CD4-positive, alpha-beta memory T cell (primary cell): ENCODE measurements at places on chromosomes 12 and 14.

DNA sequence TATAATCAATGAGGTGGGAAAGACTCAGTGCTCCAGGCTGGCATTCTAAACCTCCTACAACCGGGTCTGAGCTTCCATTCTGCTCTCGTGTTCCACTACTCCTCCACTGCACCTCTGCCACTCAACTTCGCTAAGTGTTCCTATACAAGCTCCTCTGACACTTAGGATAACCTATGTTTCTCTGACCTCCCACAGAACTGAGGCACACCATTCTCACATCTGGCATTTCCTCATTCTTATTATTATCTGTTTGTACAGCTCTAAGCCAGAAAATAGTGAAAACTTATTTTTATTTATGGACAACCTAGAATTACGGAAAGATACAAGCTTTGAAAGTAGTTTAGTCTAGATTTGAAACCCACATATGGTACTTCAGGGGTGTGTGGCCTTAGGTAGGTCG lies 127.0 kb downstream of the MED13L start:
- no peak for DNase-seq

DNA sequence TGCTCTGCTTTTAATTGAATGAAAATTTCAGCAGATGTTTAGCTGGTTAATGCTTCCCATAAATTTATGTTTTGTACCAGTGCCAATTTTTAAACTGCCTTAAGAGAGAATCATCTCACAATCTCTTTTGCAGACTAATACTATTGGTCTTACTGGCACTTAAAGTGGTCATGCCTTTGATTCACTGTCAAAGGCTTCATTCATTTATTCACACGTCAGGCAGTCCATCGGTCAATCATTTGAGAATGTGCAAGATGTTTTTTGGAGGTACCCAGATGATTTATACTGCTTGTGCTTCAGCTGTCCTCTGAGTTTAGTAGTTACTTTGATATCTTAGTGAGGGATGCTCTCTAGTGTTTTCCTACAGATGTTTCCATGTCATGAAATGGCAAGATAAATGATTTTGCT lies 83.4 kb downstream of the NAV3 start:
- DNase-seq = no peak

GRCh38 chr12:38110026-38110699 lies 206.4 kb upstream of the ALG10B start:
- no peak for DNase-seq

DNA sequence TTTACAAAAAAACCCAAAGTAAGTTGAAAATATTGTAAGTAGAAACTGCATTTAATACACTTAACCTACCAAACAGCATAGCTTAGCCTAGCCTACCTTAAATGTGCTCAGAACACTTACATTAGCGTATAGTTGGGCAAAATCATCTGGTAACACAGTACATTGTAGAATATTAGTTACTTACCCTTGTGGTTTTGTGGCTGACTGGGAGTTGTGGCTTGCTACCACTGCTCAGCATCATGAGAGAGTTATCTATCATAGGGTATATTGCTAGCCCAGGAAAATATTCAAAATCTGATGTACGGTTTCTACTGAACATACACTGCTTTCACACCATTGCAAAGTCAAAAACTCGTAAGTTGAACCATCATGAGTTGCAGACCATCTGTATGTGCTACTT lies 141.7 kb upstream of the GARIN6 start:
- DNase-seq = no peak

- no peak for DNase-seq
Measured at GRCh38 chr12:3704512-3705353, 48.2 kb downstream of the CRACR2A start.

GRCh38 chr14:96624661-96625425 lies 122.7 kb downstream of the PAPOLA start:
- no peak for DNase-seq

DNA sequence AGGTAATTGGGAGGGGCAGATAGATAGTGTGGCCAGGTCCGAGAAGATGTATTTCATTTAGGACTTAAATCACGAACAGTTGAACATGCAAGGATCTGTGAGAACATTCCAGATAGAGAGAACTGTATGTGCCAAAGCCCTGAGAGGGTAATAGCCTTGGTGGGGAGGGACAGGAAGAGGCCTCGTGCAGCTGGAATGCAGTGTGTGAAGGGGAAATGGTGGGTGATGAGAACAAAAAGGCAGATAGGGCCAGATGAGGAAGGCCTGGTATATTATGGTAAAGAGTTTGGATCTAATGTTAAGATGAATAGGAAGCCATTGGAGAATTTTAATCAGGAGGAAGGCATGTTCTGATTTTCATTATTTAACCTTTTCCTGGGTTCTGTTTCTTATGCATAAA lies 136.3 kb downstream of the TPH2 start:
- no peak for DNase-seq

DNA sequence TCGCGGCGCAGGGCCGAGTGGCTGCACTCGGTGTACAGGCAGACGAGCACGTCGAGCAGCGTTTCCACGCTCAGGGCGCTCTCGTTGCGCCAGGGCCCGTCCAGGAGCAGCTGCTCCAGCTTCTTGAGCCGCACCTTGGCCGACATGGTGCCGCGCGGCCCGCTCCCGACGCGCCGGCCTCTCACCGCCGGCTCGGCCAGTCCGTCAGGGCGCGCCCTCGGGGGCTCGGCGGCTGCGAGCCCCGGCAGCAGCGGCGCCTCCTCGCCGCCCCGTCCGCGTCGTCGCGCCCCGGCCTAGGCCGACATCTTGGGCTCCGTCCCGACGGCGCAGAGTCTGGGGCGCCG lies 349 bp downstream of the CDC42BPB start:
- DNase-seq = no peak

- no peak for DNase-seq
Measured at GRCh38 chr14:23418021-23418420, 9.9 kb upstream of the MYH6 start.

DNA sequence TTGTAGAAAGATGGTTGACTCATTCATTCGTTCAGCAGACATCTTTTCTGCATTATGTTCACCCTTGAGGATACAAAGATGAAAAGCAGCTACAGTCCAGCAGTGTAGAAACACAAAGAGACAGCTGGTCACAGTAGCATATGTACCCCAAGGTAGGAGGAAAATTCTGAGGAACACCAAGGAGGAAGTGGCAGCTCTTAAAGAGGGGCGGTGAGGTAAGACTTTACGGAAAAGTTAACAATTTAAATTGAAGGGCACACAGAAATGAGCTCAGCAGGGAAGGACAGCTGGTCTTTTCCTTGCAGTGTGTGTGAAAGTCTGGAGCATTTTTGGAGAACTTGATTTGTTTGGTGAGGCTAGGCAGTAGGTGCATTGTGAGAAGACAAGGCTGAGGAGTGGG lies 3.5 kb downstream of the SLC35E3 start:
- DNase-seq = no peak

DNA sequence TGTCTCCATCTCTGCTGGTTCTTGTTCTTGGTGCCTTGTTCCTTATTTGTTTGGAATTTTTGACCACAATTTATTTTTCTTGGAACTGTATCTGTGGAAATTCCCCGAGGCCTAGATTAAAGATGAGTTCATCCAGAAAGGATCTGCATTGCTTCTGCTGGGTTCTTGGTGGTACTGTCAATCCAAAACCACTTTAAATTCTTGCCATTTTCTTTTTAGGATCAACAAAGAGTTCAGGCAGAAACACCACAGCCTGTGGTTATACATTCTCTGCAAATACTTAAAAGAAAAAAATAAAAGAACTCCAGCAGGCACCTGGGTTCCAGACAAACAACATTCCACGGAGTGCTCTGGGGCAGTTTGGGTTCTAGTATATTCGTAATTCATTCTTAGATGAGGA lies 6.0 kb upstream of the VAMP1 start:
- no peak for DNase-seq

- no peak for DNase-seq
Measured at GRCh38 chr14:22824711-22825359, 4.9 kb upstream of the MRPL52 start.

DNA sequence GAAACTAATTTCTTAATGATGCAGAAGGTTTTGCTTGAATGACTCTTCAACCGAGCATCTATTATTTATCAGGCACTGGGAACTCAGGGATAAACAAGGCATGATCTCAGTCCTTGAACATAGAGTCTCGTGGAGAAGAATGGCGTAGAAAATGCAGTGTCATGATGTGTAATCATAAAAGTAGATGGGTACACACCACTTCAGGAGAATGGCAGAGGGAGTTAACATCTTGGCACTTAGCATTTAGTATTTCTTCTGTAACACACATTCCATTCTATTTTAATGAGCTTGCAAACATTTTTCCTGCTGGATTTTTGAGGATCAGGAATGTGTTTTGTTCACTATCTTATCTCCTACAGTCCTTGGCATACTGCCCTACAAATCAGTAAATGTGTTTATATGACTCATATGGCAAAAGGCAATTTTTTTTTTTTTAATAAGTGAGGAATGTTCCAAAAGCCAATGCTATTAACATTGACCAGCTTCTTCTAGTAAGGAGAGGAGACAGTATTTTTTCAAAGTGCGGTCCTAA lies 3.8 kb downstream of the TXNRD1 start:
- DNase-seq = no peak

GRCh38 chr12:123546281-123546680 lies 12.8 kb upstream of the RILPL1 start:
- DNase-seq = no peak
